Activated gamma-delta T cell treated with Interleukin-2 at 50 U/mL for 16 hours (primary cell): ENCODE measurements at places on chromosomes 1 and 21.

DNA sequence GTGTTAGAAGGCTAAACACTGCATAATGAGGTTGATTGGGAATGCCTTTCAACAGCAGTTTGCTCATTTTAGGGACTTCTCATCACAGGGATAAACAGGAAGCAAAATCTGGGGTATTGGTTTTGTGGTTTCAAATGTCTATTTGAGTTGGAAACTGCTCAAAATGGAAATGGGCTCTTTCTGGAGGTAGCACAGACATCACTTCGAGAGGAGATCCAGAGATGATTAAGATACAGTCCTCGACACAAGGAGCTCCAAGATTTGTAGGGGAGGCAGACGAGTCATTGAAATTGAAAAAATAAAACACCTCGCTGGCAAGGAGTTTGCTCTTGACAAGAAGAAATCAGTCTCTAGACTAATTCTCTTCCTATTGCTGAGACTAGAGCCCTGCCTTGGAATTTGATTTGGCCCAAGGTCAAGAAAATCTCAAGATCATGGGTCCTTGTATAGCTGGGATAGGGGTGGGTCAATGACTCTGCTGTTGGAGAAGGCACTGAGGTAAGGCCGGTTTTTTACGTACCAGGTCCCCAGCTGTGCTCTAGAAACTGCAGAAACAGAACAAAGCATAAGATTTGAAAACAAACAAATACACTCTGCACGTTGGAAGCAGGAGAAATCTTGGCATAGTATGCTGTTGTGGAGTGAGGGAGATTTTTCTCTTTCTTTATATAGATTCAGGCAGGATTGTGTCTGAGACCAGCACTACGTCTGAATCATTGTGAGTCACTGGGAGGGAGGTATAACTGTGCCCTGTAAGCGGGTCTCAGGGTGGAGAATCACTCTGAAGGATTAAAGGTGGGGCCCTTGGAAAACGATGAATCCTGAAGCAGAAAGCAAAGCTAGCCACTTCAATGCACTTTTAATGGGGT is 17.7 kb upstream of the KLHDC8A start:
- DNase-seq, result no peak

DNA sequence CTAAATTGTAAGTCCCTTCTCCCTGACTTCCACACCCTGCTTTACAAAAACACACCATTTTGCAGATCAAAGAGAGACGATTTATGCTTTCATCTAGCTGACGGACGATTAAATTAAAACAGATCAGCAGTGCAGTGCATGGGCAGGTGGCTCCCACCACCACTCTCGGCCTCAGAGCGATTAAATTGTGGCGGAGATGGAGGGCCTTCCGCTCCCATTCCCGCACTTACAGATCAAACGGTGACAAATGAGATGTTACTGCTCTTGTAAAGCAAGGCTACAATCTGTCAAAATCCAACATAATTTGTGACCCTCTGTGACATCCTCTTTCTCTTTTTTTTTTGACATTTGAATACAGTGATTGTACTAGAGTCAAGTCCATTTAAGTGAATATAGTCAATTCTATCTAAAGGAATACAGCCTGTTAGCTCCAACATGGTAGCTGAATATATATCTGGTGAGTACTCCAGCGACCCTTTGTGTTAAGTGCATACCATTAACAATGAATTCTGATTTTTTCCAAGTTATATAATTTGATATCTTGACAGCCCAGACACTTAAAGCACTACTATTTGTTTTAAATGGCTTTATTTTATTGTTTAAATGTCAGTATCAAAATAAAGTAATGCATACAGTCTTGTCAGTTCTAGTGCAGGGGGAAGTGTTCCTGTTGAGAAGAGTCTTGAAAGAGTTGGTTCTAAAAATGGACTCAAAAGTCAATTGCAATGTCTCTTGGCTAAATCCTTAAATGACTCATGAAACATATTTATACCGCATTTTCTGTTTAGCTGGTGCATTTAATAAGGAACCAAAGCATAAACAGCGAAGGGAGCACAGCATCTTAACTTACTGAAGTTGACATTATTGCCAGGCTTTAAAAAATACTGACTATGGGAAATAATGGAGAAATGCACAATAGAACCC is 109.0 kb downstream of the ESRRG start:
- DNase-seq, result no peak

DNA sequence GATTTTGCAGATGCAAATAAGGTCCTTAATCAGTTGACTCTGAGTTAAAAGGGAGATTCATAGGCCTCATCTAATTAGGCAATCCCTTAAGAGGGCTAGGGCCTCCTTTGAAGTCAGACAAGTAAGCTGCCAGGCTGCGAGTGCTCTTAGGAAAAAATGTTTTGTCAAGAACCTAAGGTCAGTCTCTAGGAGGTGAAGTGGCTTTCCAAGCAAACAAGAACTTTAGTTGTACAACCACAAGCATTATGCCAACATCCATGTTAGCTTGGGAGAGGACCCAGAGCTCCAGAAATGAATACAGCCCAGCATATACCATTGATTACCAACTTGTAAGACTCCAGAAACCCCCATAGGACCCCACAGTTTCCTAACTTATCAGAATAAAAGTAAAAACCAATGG is 1366.2 kb downstream of the PLA2G4A start:
- DNase-seq, result no peak

DNA sequence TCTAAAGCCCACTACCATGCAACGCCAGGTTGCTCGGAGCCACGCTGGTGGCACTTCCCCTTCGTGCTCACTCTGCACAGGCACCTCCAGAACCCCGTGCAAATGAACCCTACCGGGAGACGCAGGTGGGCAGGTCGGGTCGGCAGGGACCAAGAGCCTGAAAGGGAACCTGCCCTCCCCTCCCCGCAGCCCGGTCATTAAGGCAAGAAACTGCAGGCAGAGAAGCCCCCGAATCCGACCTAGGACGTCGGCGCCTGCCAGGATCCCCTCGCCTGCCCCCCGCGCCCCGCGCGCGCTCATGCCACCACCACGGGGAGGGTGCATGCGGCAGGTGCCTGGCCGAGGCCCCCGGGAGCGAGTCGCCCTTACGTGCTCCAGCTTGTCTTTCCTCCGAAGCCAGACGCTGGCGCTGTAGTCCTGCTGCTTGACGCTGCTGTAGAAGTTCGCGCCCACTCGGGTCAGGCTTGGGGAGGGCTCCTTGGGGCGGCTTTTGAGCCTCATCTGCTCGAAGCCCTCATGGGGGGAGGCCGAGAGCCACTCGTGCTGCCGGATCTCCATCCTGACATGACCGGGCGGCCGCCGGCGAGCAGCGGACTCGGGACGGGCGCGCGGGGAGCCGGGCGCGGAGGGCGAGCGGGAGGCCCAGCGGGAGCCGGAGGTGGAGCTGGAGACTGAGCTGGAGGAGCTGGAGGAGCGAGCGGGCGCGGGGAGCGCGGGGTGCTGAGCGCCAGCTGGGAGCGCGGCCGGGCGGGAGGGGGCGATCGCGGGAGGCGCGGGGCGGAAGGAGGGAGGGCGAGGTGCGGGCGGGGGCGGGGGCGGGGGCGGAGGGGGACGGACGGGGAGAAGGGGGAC is 552 bp downstream of the PLD5 start:
- no peak for DNase-seq

DNA sequence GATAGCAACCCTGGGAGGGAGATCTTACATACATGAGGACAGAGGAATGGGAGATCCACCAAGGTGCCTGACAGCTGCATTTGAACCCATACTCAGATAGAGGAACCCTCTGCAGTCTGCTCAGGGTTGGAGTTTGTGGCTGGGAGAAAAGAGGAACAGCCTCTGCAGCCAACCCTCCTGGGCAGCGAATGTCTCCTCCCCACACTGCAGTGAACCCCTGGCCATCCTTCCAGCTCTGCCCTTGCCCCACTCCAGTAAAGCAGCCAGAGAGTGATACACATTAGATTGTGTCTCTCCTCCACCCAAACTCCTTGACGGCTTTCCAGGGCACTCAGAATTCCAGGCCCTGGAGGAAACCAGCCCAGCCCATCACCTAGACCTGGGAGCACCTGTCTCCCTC is 137.7 kb downstream of the RUNX1 start:
- no peak for DNase-seq

DNA sequence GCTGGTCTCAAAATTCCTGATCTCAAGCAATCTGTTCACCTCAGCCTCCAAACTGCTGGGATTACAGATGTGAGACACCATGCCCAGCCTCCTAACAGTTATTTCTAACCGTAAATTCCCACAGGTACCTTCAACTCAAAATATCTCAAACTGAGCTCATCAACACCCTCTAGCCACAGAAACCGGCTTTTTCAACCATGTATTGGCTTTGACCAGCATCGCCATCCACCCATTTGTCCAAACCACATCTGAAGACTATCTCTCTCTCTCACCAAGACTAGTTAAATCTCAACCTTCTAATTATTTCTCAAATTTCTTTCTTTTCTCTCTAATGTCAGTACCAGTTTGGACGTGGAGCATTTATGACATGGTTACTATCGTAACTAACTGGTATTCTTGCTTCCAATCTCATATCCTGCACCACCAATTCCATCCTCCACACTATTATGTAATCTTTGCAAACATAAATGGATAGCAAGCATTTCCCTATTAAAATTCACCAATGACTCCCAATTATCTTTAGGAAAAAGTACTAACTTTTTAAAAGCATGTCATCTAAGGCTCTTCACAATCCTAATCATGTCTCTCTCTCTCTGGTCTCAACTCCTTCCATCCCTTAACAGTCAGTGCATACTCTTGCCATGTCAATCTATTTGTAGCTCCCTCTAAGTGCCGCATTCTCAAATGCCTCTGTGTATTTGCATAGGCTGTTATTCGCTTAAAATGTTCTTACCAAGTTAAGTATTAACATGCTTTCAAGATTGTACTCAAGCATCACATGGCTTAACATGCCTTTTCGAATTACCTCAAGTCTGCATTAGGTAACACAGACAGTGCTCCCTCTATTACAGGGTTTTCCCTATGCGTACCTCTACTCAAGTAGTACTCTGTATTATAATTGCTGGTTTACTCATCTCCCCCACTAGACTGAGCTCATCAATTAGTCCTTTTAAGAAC is 18.1 kb downstream of the RSBN1 start:
- DNase-seq, result no peak
